ENCODE measurements at places on chromosomes 1 and 21. TPM values are rescaled to one million over a fixed set of nuclear protein-coding genes. Genes with fewer than 3 reads are reported as not detected.

DNA sequence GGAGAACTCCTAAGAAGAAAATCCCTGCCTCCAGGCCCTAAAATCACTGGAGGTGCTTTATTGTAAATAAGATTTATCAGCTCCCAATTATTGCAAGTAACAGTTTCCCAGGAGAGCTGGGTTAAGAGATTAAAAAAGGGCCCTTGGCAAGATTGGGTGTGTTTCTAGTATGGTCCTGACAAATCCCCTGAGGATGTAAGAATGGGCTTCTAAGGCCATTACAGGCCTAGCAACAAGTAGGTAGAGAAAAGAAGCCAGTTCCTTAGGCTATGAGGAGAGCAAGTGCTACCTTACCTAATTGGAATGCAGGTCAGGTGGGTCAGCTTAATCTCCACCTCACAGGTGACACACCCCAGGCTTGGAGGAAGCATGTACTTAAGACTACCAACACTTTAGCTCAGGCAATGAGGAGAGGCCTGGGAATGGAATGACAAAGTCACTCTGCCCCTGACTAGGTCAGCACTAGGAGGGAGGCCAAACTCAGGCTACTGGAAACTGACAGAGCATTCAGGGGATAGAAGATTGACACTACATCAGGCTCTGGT lies 6.8 kb upstream of the OTUD7B start:
- H3K4me1 ChIP-seq: peaks cover 6% of the 10 kb centered on the region
- DNase-seq: no peak
- no peak overlapping the region for H3K4me3 ChIP-seq
- no peaks in the 10 kb centered on the region for H3K27me3 ChIP-seq
- H3K27ac ChIP-seq: no peak overlapping the region

- H3K36me3 ChIP-seq: peaks cover 2% of the 10 kb centered on the region
- no peaks in the 10 kb centered on the region for H3K27me3 ChIP-seq
- no peak for DNase-seq
- H3K27ac ChIP-seq: no peak overlapping the region
- H3K4me3 ChIP-seq: no peak overlapping the region
- H3K4me1 ChIP-seq: peaks cover 6% of the 10 kb centered on the region
Measured at GRCh38 chr1:60563777-60564535, 490.4 kb upstream of the C1orf87 start.

DNA sequence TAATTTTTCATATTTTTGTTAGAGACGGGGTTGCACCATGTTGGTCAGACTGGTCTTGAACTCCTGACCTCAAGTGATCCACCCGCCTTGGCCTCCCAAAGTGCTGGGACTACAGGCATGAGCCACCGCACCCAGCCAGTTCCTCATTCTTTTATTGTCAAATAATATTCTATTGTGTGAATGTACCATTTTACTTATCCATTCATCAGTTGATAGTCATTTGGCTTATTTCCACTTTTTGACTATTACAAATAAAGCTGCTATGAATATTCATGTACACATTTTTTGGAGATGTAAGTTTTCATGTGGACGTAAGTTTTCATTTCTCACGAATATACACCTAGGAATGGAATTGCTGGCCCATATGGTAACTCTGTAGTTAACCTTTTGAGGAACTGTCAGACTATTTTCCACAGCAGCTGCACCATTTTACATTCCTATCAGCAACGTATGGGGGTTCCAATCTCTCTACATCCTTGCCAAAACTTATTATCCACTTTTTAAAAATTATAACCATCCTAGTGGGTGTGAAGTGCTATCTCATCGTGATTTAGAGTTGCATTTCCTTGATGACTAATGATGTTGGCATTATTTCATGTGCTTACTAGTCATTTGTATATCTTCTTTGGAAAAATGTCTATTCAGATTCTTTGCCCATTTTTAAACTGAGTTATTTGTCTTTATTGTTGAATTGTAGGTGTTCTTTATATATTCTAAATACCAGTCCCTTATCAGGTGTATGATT lies 12.7 kb downstream of the PACC1 start:
- no peak for DNase-seq
- H3K4me1 ChIP-seq: no peaks in the 10 kb centered on the region
- no peaks in the 10 kb centered on the region for H3K27me3 ChIP-seq
- no peak overlapping the region for H3K27ac ChIP-seq
- H3K4me3 ChIP-seq: no peak overlapping the region

DNA sequence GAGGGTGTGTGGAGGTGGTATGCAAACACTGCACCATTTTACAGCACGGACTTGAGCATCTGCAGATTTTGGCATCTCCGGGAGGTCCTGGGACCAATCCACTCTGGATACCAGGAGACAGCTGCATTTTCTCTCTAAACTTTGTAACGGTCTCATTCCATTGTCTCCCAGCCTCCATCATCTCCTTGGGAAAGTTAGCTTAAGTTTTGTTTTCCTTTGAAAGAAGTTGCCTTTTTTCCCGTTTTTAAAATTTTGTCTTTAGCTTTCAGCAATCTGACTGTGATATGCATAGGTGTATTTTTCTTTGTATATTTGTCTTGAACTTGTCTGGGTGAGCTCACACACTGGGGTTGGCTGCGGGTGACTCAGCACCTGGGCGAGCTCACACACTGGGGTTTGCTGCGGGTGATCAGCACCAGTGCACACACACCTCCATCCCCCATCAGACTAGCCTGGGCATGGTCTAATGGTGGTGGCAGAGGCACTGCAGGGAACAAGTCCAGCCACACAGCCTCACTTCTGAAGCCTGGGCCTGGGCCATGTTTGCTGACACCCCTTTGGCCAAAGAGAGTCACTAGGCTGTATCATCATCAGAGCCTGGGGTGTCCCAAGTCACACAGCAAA lies 32.1 kb upstream of the COL18A1 start:
- H3K27me3 ChIP-seq: peaks cover 17% of the 10 kb centered on the region
- peaks cover 4% of the 10 kb centered on the region for H3K4me1 ChIP-seq
- H3K36me3 ChIP-seq: no peaks in the 10 kb centered on the region
- no peak overlapping the region for H3K27ac ChIP-seq
- H3K4me3 ChIP-seq: no peak overlapping the region

DNA sequence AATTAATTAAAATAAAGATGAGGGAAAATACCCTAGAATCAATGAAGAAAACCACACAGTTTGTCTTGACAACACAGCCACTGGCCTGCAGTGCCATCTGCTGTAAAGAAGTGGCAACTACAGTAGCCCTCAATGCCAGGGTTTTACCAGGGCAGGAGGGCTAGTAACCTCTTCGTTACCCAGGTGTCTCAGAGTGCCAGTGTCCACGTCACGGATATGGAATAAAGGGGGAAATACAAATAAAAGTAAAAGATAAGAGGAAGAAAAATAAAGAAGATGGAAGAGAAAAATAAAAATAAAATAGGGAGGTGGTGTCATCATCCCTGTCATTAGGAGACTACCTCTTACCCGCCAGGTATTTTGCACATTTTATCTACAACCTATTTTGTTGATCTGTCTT lies 14.2 kb upstream of the SLC44A3 start:
- peak; percentile 68 for DNase-seq
- H3K27ac ChIP-seq: no peak overlapping the region
- no peaks in the 10 kb centered on the region for H3K27me3 ChIP-seq
- peak overlapping the region; percentile 20 for H3K4me3 ChIP-seq

- no peak for DNase-seq
- peaks cover 39% of the 10 kb centered on the region for H3K27me3 ChIP-seq
- H3K27ac ChIP-seq: no peak within 1 kb of the TSS
- H3K4me1 ChIP-seq: peaks cover 21% of the 10 kb centered on the region
- peak within 1 kb of the TSS; percentile 76 for H3K4me3 ChIP-seq
- H3K36me3 ChIP-seq: no peaks in the 10 kb centered on the region
Measured at GRCh38 chr1:21669258-21670058, at the start of gene RAP1GAP. TSS of gene RAP1GAP (minus strand) at chr1:21669357. CDS start at chr1:21620032, 49,325 bp downstream.

SPRR1B gene
- total RNA-seq: not detected

ROR1 gene
- 10.8 TPM for total RNA-seq

ATP6V1G3 gene
- not detected for total RNA-seq

TPTE gene
- not detected for total RNA-seq
